ENCODE measurements at places on chromosomes 12 and 14.
A peak's percentile ranks its signal among the peaks of the same experiment; 100 is the strongest.

DNA sequence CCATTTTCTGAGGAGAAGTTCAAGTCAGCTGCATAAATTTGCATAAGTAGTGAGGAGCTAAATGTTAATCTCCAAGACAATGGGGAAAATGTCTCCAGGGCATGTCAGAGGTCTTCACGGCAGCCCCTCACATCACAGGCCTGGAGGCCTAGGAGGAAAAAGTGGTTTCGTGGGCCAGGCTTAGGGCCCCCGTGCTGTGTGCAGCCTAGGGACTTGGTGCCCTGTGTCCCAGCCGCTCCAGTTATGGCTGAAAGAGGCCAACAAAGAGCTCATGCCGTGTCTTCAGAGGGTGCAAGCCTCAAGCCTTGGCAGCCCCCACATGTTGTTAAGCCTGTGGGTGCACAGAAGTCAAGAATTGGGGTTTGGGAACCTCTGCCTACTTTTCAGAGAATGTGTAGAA lies 41.9 kb upstream of the RD3L start:
- no peak for DNase-seq

- DNase-seq = no peak
These were observed 36.8 kb downstream of the FGD4 start for GRCh38 chr12:32435921-32436705.

DNA sequence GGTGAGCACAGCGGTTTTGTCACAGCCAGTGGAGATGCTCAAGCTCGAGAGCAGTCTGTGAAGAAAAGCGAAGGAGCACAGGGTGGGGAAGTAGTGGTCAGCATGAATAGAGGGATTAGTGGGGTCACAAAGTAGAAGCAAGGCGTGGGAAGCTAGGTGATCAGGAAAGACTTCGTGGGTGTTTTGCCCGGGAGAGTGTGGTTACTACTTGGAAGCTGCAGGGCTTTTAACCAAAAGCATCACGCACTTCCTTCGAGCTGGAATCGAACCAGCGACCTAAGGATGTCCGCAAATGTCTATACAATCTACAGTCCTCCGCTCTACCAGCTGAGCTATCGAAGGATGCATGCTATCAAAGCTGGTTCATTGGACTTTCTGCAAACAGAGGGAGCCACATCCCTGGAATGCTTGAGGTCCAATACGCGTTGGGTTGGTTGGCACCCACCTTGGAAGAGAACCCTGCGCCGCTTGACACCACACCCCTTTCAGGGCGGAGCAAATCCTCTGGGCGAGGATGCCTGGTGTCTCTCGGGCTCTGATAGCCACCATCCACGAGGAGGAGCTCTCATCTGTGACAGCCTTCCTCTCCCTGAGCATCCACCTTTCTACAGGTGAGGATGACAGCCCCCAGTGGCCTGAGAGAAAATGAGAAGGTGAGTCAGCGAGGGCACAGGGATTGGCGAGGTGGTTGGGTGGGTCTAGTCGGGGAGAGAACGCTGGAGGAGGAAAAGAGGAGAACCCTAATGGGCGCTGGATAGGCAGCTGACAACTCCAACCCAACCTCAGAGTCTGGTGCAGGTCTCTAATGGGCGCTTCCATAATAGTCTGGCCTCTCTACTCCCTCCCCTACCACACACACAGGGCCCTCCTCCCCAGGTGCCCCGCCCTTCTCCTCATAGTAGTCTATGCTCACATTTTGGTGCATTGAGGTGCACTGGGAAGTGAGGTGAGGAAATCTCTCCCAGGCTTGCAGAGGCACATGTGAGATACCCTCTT lies 16.0 kb upstream of the OR6S1 start:
- DNase-seq = no peak

- DNase-seq = no peak
These were observed 38.9 kb downstream of the SLC17A8 start for GRCh38 chr12:100395811-100396210.

DNA sequence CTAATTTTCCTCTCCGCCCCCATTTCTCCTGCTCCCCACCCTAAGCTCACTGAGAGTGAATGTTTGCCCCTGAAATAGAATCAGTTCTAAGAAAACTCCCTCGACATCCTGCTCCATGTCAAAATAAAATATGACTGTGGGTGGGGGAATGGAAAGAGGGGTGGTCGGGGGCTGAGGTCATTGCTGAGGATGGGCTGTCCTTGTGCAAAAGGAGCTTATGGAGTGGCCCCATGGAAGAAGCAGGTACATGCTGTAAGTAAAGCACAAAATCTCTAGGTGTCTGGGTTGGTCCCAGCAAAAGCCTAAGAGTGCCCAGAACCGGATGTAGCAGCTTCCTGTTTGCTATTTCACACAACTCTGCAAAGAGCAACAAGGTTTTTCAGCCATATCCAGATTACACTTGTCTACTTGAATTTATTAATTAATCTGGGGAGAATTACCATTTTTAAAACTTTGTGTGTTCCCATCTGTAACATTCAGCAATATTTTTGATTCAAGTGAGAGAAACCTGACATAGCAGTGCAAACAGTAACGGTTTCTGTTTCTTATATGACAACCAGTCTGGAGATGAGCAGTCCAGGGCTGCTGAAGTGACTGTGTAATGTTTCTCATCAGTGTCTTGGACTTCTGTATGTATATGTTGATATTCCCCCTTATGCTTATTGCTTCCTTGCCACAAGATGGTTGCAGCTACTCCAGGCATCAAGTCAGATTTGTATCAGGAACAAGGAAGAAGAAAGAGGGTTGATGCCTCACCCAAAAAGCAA lies 40.4 kb upstream of the GZMB start:
- DNase-seq = no peak

- no peak for DNase-seq
These were observed 61.1 kb downstream of the NCOR2 start for GRCh38 chr12:124506145-124506831.

DNA sequence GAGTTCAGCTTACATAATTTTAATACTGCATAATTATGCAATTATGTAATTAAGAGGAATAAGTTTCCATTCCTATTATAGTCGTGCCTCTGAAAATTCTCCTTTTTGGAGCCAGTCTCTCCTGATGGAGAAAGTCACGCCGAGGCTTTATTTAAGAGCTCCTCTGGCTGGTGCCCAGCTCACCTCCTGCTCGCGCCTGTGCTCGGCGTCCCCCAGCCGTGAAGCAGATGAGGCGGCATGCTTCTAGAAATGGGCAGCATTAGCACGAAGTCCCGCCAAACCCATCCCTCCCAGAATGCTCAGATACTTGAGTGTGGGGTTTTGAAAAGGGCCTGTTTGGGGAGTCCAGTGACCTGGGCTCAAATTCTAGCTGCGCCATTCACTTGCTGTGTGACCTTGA lies 153.0 kb downstream of the PHETA1 start:
- DNase-seq = no peak

- no peak for DNase-seq
These were observed 12.6 kb downstream of the NOPCHAP1 start for GRCh38 chr12:104998423-104999346.

- DNase-seq = peak; percentile 75
These were observed 363 bp upstream of the LMO3 start for GRCh38 chr12:16606201-16606849.

- DNase-seq = no peak
These were observed 40.7 kb downstream of the STK38L start for GRCh38 chr12:27284751-27285150.

GRCh38 chr14:106069804-106070625 lies 543.6 kb downstream of the TMEM121 start:
- no peak for DNase-seq

DNA sequence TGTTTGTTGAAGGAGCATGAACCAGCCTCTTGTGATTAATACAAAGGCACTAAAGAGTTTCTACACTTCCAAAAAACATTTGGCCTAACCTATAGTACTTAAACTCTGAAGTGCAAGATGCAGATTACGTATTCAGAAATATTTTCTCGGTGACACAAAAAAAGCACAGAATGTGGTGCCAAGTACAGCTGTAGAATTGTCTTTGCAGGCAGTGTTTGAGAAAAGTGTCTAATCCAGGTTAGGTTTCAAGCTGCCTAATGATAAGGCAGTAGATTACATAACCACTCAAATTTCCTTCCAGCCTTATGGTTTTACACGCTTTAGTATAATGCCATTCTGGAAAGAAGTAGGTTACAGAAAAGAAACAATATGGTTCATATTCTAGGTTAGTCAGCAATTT lies 205.2 kb downstream of the KLHL28 start:
- no peak for DNase-seq

GRCh38 chr12:25935355-25936144 lies 22.9 kb upstream of the RASSF8 start:
- DNase-seq = no peak

- no peak for DNase-seq
These were observed 8.4 kb downstream of the PAPLN start for GRCh38 chr14:73245480-73246325.

GRCh38 chr12:75477137-75477536 lies 3.4 kb upstream of the GLIPR1 start:
- no peak for DNase-seq

- no peak for DNase-seq
These were observed 34.9 kb upstream of the HNF1A start for GRCh38 chr12:120943482-120943881.

DNA sequence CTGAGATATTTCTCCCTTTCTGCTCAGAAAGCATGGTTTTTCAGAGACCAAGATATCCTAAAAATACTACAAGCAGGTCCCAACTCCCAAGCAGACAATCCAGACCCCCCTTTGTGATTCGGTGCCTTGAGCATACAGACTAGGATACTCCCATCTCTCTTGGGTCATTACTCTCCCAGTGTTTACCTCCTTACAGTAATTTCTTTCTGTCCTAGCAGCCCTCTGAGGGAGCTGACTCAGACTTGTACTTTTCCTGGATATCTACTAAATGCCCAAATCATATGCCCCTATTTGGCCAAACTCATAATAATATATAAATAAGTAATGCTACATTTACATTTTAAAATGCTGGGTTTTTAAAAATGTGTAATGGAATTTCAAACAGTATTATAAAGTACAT lies 355.6 kb downstream of the LRIG3 start:
- DNase-seq = no peak

DNA sequence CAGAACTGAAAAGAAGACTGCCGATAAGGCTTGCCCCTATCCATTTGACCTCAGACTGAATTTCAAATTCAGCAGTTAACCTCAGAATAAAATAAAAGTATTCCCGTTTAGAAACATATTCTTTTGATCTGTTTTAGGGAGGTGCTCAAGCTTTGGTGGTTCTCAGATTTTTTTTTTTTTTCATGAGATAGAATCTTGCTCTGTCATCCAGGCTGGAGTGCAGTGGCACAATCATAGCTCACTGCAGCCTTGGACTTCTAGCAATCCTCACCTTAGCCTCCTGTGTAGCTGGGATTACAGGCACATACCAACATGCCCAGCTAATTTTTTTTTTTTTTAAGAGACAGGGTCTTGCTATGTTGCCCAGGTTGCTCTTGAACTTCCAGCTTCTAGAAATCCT lies 15.5 kb downstream of the AEBP2 start:
- DNase-seq = no peak

DNA sequence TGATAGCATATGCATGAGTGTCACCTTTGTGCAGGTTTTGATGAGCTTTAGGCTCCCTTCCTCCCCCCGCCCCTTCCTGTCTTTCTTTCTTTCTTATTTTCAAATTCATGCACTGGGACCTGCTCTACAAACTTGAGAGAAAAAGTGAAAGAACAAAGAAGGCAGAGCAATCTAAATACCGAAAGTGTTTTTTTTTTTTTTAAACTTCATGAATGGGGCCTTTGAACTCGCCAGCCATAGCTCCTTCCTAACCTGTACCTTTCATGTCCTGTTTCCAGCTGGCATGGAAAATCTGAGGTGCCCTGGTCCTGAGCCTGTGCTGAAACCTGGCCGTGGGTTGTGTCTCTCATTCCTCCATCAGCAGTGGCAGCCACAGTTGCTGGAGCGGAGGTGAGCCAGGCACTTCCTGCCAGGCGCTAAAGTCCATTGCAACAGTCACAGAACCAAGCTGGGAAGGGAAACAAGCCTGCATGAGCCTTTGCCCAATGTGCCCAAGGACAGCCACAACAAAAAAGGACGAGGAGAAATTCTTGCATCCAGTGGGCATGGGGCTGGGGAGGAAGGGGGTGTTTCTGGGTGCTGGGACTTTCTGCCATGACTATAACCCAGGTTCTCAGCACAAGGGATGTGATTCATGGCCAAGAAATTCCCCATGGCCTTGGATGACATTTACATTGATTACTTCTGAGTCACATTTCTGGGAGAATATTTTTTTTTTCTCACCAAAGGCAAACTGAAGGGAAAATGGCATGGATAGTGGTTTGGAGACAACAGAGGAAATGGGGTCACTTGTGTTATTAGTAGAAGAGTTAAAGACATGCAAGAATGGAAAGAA lies 102.7 kb downstream of the TMEM30B start:
- no peak for DNase-seq

- no peak for DNase-seq
These were observed 2.5 kb upstream of the CPNE6 start for GRCh38 chr14:24068711-24069410.

DNA sequence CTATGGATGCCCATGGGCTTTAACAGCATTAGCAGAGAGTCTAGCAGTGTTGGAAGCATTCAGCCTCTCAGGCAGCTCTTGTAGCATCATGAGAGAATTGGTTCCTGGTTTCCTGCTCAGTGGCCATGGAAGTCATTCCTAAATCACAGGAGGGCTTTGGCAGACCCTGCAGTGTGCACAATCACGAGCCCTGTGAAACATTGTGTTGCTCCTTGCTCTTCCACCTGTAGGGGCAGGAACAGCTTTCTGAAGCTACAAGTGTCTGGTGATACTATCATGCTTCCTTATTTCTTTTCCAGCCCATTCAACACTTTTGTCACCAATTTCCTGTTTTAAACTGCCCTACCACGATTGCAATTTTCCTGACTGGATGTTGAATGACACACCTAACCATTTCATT lies 402.2 kb upstream of the USP15 start:
- no peak for DNase-seq

- DNase-seq = no peak
These were observed 18.3 kb upstream of the RBM19 start for GRCh38 chr12:113984464-113984863.

DNA sequence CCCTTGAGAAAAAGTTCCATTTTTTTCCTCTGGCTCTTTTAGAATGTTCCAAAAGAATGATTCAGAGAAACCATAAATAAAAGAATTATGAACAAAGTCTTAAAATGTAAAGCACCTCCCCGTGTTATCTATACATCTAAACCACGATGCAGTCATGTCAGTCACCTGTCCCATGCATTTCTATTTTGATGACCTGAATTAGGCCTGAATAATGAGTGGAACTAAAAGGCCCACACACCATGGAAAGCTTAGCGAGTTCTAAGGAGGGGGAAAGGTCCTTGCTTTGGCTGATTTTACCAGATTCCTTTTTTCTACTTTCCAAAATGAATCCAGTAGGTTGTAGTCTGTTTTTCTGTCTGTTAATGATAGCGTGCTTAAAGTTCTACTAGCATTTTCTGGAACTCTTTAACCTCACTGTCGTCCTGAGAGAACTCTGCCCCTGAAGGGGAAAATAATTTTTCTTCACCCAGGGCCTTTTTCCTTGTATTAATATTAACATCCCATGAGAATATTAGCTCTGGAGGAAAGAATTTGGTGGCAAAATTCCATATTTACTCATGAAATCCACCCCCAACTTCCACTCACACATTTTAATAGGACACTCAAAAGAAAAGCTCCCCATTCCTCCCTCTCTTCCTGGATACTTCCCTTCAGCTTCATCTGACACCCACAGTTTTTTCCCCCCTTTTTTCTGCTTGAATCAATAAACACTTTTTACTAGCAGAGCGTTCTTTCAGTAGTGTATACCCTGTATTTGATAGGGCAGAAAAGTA lies 266.3 kb upstream of the DIO2 start:
- no peak for DNase-seq

- no peak for DNase-seq
These were observed 412 bp upstream of the SNW1 start for GRCh38 chr14:77761205-77761931.

Measured in caudate nucleus (tissue), 63 donors.